HT-29 (cell line): ENCODE measurements at places on chromosomes 2 and 18.
A peak's percentile ranks its signal among the peaks of the same experiment; 100 is the strongest.

DNA sequence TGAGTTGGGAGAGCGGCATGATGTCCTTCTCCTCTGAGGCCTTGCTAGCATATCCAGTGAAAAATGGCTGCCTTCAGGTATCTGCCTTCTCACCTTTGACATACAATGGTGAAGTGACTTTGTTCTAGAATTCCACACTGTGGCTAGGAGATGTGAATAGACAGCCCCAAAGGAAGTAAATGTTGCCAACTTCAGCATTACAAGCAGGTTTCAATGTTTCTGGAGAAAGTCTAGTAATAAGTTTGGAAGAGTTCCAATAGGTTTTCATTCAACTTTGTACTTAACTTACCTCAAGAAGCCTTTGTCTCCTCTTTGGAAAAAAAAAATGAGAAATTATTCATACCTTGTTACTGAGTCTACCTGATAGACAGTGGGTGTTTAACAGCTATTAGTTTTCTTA is 421.3 kb upstream of the MMADHC start:
- no peak for DNase-seq

GRCh38 chr2:112803691-112804521 is 19.6 kb upstream of the IL1A start:
- DNase-seq: peak; percentile 49

- DNase-seq: no peak
Measured at GRCh38 chr2:20752293-20752692, 70.6 kb downstream of the LDAH start.

DNA sequence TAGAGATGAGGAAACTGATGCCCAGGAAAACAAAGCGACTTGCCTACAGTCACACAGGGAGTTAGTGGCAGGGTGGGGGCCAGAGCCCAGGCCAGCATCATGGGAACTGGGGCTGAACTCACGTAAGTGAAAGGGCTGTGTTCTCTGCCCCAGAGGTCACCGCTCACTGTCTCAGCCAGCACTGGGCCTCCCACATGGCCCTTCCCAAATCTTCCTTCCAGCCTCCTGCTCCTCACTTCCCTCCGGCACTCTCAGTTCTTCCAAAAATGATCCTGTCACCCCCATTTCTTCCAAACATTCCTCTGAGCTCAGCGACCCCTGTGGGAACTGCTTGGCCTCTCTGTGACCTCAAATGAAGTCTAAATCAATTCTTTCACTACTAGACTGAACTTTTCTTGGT is 90.5 kb upstream of the TMEM247 start:
- no peak for DNase-seq

- DNase-seq: no peak
Measured at GRCh38 chr18:74582642-74583041, 15.0 kb upstream of the ZNF407 start.

GRCh38 chr2:231909631-231910030 is 16.6 kb downstream of the NPPC start:
- no peak for DNase-seq

DNA sequence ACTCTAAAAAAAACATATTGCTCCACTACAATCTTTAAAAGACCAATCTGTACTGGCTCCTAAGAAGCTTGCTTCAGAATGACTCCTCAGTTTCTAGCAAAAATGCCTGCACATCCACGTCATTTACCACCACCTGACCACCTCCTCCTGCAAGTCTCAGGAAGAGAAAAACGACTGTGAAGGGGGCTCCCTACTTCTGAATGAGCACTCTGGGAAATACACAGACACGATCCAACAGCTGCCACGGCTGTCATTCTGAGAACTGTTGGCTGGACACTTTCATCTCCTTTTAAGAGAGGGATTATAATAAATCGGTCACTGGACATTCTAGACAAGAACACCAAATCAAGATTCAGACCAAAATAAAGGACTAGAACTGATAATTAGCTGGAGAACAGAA is 21.5 kb downstream of the EPG5 start:
- no peak for DNase-seq

- no peak for DNase-seq
Measured at GRCh38 chr2:238848976-238849853, 1.3 kb downstream of the TWIST2 start.
